Left hindlimb (tissue), 1 donor: ENCODE measurements at places on chromosomes 5 and 9.

DNA sequence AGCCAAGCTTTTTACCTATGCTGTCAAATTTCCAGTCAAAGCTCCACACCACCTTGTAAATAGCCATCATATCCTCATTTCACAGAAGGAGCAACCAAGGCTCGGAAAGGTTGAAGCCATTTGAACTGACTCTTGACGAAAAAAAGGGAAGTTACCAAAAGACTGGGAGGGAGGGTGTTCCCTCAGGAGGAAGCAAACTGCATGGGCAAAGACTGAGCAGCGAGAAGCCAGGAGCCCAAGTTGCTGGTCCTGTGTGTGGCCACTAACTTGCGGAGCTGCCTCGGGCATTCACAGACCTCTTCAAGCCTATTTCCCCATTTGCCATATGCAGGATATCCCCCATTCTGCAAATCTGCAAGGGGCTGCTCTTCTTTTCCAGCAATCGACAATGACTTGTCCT lies 37.4 kb downstream of the TTLL11 start:
- DNase-seq: no peak

DNA sequence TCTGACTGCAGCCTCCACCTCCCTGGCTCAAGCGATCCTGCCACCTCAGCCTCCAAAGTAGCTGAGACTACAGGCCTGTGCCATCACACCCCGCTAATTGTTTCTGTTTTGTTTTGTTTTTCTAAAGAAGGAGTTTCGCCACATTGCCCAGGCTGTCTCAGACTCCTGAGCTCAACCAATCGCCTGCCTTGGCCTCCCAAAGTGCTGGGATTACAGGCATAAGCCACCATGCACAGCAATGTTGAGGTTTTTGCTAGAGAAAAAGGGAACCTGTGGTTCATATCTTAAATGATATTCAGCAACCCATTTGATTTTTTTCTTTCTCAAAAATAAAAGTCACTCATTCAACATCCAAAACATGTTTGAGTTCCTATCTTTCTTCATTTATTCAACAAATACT lies 20.4 kb upstream of the DELE1 start:
- no peak for DNase-seq

- DNase-seq: no peak
Observed at GRCh38 chr5:156759156-156759555, 90.9 kb upstream of the PPP1R2B start.

DNA sequence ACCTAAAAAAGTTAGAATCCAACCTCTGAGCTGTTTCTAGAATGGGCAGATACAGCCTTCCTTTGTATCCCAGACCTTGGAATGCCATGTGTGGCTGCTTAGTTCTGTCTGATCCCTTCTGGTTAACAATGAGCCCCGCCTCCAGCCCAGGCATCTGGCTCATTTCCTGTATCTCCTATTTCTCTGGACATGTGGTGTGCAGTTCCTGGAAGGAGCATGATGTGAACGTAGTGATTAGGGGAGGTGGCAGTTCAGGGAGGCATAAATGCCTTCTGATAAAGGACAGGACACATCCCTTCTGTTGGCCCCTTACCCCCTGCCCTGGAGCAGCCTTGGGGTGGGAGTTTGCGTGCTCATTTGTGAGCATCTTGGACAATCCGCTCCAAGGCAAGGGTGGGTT lies 243.0 kb downstream of the ZSWIM6 start:
- DNase-seq: peak; percentile 61

- DNase-seq: no peak
Observed at GRCh38 chr5:81163651-81164050, 69.5 kb upstream of the CKMT2 start.

GRCh38 chr5:79843450-79844388 lies 147.3 kb downstream of the MTX3 start:
- no peak for DNase-seq

DNA sequence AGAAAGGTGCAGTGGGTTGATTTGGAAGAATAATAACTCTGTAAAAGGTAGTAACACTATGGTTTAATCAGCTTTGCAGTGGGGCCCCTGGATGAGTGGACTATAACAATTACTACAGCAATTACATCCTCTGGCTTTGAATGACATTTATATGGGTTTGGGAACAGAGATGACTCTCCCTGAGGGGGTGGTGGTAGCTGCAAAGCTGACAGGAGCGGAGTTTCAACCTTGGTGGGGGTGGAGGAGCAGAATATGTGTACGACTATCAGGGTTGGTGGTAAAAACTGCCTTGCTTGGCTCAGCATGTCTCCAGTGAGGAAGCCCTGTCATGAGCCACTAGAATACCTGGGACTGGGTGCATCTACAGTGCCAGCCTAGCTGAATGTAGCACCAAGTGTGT lies 28.3 kb upstream of the NR3C1 start:
- no peak for DNase-seq

GRCh38 chr5:96474073-96474472 lies 41.0 kb upstream of the PCSK1 start:
- no peak for DNase-seq

DNA sequence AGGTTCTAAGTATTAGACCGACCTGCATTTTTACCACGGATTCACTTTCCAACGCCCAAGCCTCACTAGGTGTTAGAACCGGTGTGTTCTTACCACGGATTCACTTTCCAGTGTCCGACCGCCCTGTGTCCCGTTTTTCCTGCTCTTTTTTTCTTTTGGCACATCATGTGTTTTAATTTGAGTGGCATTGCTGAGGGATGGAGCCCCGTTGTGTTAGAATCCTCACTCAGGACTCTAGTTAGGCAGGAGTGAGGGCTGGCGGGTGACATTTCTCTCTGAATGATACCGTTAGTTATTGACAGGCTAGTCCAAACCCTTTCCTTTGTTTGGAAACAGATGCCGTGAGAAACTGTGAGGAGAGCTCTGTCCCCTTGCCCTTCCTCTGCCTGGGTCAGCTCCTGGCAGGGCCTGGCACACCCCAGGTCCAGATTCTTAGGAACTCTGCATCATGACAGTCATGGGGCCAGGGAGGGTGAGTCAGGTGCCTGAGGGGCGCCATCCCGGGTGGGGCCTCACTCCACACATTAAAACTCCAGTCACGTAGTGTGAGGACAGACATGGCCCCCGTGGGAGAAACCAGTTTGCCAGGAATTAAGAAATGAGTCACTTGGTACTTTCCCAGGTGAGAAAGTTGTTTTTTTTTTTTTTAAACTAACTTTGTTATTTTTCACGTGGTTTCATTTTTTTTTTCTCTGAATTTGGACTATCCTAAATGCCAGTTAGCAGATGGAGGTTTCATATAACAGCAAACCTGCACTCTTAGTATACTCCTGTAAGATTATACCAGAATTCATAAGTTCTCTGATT lies 15.8 kb downstream of the EXOC3 start:
- DNase-seq: no peak

DNA sequence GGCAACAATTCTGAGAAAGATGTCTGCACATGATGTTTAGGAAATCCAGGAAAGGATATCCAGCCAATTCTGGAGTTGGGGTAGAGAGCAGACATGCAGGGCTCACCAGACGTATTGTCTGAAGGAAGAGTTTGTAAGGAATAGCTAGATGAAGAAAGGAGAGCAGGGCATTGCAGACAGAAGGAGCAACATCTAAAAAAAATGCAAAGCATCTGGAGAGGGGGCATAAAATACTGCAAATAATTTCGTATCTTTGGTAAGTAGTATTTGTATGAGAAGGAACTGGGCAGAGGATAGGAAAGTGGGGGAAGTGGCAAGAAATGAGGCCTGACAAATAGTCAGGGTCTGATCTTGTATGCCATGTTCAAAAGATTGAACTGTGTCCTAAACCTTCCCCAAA lies 74.8 kb downstream of the MACIR start:
- no peak for DNase-seq

GRCh38 chr5:94751460-94751859 lies 133.0 kb downstream of the SLF1 start:
- no peak for DNase-seq

DNA sequence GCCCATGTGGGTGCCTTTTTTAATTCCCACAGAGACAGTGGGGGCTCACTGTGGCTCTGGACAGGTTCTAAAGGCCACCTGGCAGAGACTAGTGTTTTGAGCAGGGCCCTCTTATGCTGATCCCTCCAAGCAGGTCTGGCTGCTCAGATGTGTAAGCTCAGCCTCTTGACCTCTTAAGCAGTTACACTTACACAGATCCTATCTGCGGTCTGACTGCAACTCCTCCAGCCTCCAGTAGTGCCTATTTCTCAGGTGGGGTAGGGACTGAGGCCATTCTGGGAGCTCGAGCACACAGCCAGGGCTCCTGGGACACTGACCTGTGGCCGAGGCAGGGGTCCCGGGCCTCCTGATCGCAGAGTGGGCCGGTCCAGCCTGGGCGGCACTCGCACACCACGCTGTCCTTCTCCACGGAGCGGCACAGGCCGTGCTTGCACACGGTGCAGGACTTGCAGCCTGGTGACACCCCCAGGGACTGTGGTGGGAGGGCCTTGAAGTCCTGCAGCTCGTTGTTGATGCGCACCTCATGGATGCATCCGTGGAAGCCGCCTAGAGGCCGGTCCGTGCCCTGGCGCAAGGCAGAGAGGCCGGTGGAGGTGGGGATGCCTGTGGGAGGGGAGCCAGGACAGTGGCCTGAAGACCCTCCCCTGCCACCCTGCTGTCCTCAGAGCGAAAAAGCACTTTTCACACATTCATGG lies 91.9 kb upstream of the PANK3 start:
- DNase-seq: no peak
